ENCODE measurements at places on chromosomes 11 and 22.

DNA sequence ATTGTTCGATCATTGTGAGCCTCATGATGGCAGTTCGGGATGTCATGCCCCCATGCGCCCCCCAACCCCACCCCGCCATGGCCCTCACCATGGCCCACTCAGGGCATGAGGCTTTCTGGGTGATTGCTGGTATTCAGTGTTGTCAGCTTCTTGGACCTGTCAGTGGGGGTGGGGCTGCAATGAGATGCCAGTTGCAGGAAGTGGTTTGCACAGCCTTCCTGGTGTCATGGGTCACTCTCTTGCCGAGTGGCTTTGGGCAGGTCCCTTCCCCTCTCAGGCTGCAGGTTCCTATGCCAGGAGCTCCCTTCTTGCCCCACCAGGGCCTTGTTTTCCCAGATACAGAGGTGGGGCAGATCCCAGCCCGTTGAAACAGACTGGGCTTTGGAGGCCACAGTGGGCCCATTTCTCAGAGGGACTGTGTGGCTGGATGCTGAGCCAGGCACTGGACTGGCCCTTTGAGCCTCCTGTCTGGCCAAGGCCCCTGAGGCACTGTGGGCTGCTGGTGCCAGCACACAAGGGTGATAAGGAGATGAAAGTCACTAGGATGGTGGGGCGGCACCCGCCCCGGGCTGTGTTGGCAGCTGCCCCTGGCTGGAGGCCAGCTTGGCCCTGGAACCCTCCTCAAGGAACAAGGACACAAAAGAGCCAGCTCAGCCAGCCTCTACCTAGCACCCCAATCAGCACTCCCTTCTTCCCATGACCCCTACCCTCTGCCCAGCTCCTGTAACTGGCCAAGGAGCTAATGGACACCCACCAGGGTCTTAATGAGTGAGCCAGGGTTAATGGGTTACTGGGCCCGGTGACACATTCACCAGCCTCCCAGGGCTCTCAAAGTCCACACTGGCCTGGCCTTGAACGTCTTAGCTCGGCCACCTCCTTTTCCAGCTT, 1.5 kb upstream of the GGT1 start:
- no peak for DNase-seq

- peak; percentile 90 for DNase-seq
Measured at GRCh38 chr11:32172848-32173834, 82.3 kb downstream of the RCN1 start.

GRCh38 chr22:33515795-33516194, 404.5 kb downstream of the LARGE1 start:
- DNase-seq, result no peak

DNA sequence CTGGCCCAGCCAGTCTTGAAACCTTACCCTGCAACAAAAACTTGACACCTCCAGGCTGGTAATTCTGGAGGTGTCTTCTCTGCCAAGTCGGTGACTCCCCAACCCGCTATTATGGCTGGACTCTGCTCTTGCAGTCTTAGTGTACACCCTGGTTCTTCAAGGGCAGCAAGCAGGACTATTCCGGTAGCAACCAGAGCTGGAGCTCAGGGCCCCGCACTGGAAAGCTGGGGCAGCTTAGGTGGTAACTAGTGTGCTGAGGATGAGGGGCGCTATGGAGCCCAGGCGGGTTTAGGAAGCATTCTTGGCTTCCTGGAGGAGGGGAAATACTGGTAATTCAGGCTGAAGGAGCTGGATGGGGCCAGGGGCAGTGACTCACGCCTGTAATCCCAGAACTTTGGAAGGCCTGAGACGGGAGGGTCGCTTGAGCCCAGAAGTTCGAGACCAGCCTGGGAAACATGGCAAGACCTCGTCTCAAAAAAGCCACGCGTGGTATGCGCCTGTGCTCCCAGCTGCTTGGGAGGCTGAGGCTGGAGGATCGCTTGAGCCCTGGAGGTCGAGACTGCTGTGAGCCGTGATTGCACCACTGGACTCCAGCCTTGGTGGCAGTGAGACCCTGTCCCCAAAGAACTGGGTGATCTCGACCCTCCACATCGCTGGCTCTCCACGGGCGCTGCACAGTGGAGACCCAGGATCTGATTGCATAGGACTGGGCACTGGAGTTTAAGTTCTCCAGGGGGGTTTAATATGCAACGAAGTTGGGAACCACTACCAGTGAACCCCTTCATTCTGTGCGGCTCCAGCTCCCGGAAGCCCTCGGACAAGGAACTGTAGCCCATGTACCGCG, 10.6 kb upstream of the AIFM3 start:
- DNase-seq, result no peak

DNA sequence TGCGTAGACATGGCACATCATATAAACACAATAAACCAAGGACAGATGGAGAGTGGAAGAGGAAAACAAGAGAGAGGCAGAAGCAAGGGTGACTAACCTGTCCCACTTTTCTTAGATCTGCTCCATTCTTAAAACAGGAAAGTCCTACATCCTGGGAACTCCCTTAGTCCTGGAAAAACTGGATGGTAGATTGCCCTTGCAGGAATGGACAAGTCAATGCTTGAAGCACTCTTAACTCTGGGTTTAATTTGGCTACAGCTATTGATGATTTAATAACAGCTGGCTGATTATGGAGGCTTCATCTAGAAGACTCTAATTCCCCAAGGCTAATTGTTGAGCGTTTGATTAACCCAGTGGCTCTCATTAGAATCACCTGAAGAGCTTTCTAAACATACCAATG, 258.8 kb downstream of the MIAT start:
- DNase-seq, result no peak

- peak; percentile 59 for DNase-seq
Measured at GRCh38 chr11:17352950-17353820, 1.6 kb downstream of the NCR3LG1 start.

DNA sequence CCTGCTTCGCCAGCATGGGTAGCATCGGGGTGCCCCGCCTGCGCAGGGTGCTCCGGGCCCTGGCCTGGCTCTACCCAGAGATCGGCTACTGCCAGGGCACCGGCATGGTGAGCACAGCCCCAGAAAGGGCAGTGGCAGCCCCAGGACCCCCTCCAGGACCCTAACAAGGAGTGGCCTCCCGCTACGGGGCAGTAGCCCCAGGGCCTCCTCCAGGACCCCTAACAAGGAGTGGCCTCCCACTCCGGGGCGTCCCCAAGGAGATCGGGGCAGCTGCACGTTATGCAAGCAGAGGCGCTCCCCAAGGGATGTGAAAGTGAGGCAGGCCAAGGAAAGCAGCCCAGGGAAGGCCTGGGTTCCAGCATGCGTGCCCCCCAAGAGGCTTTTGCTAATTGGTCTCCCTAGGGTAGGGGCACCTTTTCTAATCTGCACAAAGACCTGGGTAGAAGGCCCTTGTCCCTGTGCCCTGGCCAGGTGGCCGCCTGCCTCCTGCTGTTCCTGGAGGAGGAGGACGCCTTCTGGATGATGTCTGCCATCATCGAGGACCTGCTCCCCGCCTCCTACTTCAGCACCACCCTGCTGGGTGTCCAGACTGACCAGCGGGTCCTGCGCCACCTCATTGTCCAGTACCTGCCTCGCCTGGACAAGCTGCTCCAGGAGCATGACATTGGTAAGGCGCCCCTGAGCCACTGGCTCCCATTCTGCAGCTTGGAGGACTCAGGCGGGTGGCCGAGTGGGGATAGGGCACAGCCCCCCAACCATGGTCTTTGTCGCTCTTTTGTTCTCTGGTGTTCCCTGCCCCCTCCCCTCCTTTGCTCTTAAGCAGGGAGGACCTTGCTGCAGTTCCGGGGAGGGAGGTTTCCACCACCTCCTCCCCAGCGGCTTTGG, 35.0 kb downstream of the SGSM3 start:
- DNase-seq, result no peak

DNA sequence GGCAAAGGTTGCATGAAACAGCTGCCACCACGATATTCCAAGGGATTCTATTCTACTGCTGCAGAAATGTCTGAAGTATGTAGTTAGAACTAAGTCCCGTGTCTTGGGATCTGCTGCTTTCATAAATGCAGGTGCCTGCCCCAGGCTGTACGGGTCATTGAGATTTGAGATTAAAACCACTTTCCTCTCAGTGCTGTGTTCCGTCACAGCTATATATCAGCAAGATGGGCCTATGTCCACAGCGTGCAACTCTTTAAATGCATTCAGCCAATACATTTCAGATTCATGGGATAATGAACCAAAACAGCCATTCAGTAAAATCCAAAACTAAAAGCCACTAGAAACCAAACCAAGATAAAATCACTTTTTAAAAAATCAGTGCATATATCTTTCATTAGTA, 107.3 kb upstream of the LUZP2 start:
- no peak for DNase-seq

DNA sequence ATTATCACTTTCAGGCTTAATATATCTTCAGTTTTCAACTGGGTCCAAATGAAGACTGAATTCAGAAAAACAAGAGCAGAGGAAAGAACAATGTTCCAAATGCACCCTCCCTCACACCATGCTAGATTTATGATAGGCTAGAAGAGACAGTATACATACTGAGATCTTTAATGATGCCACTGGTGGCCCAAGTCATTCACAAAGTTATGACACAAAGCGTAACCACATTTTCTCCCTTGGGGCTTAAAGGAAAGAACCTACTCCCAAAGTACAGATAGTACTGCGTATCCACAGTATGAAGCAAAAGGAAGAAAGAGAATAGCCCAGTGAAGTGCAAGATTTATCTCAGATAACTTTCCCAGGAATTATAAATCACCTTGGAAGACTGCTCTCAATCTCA, 10.9 kb upstream of the SOX6 start:
- DNase-seq, result no peak

- no peak for DNase-seq
Measured at GRCh38 chr11:64086258-64087123, 50.8 kb downstream of the FLRT1 start.

GRCh38 chr11:109641549-109641948, 219.6 kb downstream of the C11orf87 start:
- DNase-seq, result no peak
